Smooth muscle cell of the pulmonary artery (primary cell): ENCODE measurements at places on chromosomes 2 and 18. TPM values are rescaled to one million over a fixed set of nuclear protein-coding genes. Genes with fewer than 3 reads are reported as not detected.

TACR1 gene
- total RNA-seq, result 0.26 and 0.73 TPM in 2 replicates

CDH19 gene
- 0.33 and 4.3 TPM in 2 replicates for total RNA-seq

AFF3 gene
- 3.4 and 7.5 TPM in 2 replicates for total RNA-seq

ITPRIPL1 gene
- 0.26 and 1.3 TPM in 2 replicates for total RNA-seq

CXCR1 gene
- total RNA-seq, result not detected in 2 replicates

TMEM169 gene
- total RNA-seq, result 0.26 and 0.83 TPM in 2 replicates

PFN4 gene
- 0.17 and 0.39 TPM in 2 replicates for total RNA-seq

METAP1D gene
- 7.1 and 7.3 TPM in 2 replicates for total RNA-seq

IL36A gene
- total RNA-seq, result not detected in 2 replicates

FOXD4L1 gene
- 0.13 and 0.17 TPM in 2 replicates for total RNA-seq

TEX44 gene
- not detected in 2 replicates for total RNA-seq

REG3G gene
- total RNA-seq, result not detected in 2 replicates

TCF4 gene
- 73.2 and 91.4 TPM in 2 replicates for total RNA-seq

IL36G gene
- not detected in 2 replicates for total RNA-seq

CD207 gene
- not detected in 2 replicates for total RNA-seq

POTEI gene
- not detected in 2 replicates for total RNA-seq

HOXD10 gene
- total RNA-seq, result not detected in 2 replicates

POLE4 gene
- total RNA-seq, result 13.3 and 17.5 TPM in 2 replicates

ZNF519 gene
- total RNA-seq, result 1.9 and 2.3 TPM in 2 replicates

PIAS2 gene
- 22.1 and 31.4 TPM in 2 replicates for total RNA-seq

ACMSD gene
- total RNA-seq, result not detected in 2 replicates

SCTR gene
- not detected in 2 replicates for total RNA-seq

ANKRD44 gene
- total RNA-seq, result 20.5 and 33.3 TPM in 2 replicates

HOXD8 gene
- total RNA-seq, result 0.46 and 1.4 TPM in 2 replicates

C2orf15 gene
- total RNA-seq, result 0.13 TPM in 1 of 2 replicates, not detected in the other

CROCC2 gene
- 0.13 TPM in 1 of 2 replicates, not detected in the other for total RNA-seq

TMEM185B gene
- total RNA-seq, result 35.9 and 51.3 TPM in 2 replicates
